ENCODE measurements at places on chromosomes 3 and 15.

GRCh38 chr3:20511863-20512505 lies 326.0 kb upstream of the SGO1 start:
- no peak for DNase-seq

- DNase-seq, result no peak
Observed at GRCh38 chr15:41501931-41502794, 8.5 kb downstream of the ITPKA start.

- DNase-seq, result no peak
Observed at GRCh38 chr3:104596054-104596453, 770.7 kb upstream of the ALCAM start.

GRCh38 chr3:33993631-33994030 lies 195.2 kb downstream of the PDCD6IP start:
- DNase-seq, result no peak

- no peak for DNase-seq
Observed at GRCh38 chr15:31078471-31078870, 23.1 kb downstream of the TRPM1 start.

GRCh38 chr15:31974855-31975829 lies 55.2 kb upstream of the CHRNA7 start:
- no peak for DNase-seq

DNA sequence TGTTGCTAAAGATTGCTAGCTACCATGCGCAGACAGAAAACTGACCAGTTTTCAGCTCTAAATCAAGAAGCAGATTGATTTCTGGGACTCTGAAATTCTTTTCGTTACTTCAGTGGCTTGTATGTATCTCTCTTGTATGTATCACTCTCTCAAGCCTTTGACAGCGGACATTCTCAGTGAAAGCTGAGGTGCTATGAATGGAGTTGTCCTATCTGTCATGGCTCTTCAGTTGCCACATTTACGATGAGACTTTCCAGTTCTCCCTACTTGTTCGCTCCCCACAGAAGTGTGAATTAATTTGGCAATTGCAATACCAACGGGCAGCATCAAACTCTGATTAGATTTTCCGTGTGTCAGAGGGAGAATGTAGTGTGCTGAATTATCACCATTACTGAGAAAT lies 432.4 kb downstream of the GRM7 start:
- DNase-seq, result no peak

- DNase-seq, result no peak
Observed at GRCh38 chr3:100069472-100069871, 44.8 kb downstream of the FILIP1L start.

- DNase-seq, result no peak
Observed at GRCh38 chr15:38709196-38709595, 144.6 kb upstream of the RASGRP1 start.

GRCh38 chr15:49301562-49301961 lies 121.5 kb upstream of the FGF7 start:
- DNase-seq, result no peak

GRCh38 chr3:149634573-149634972 lies 23.3 kb downstream of the WWTR1 start:
- DNase-seq, result no peak

- DNase-seq, result no peak
Observed at GRCh38 chr3:127929818-127930413, 14.9 kb downstream of the KBTBD12 start.

- DNase-seq, result no peak
Observed at GRCh38 chr3:157275832-157276231, 115.9 kb upstream of the CCNL1 start.

DNA sequence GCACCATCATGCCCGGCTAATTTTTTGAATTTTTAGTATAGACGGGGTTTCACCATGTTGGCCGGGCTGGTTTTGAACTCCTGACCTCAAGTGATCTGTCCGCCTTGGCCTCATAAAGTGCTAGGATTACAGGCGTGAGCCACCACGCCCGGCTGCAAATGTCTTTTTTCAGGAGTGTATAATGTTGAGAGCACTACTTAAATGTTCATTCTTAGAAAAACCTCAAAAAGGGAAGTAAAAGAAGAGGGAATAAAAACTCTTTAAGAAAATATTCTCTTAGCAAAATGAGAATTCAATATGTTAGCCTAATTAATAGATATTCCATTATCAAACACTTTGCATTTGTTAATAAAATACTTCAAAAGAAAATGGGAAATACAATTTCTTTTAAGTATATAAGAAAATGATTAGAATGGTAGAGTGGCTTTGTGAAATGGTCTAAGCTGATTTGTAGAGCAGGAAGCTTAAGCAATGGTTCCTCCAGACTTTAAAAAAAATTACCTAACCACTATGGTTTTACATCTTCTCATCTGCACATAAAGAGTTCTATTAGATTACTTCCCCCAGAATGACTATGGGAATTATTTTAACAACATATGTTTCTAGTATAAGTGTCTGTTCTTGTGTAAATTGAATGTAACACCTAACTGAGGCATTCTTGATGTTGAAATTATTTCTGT lies 226.7 kb upstream of the ALCAM start:
- no peak for DNase-seq

GRCh38 chr15:93420050-93420452 lies 331.0 kb upstream of the RGMA start:
- DNase-seq, result no peak

GRCh38 chr3:122679882-122680474 lies 661 bp upstream of the PARP14 start:
- DNase-seq, result no peak

DNA sequence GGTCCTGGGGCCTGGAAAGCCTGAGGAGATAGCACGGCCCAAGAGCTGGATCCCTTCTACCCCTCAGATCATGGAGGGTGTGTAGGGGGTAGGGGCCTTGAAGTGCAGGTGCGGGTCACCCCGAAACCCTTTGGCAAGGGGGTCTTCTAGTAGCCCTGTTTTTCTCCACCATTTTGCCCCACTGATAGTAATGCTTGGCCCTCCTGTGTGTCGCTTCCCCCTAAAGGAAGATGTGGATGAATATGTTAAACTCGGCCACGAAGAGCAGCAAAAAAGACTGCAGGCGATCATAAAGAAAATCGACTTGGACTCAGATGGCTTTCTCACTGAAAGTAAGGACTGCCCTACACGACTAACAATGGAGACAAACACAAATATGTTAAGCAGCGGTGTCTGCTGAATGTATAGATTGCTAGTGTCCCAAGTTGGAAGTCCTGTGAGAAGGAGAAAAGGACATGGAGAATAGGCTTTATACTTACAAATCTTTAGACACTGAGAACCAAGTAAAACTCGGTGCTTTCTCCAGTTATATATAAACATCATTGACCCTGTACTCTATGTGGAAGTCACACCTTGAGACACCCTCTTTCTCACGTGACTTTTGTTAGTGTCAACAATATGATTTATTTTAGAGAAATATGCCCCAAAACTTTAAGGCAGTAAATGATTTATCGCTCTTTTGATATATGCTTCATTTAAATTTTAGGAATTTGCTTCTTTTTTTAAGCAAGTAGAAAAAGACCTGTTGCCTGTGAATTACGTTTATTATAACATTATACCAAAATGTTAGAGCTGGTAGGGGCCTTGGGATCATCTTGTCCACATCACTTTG lies 802 bp downstream of the RCN2 start:
- DNase-seq, result no peak

GRCh38 chr3:153319705-153320554 lies 157.9 kb downstream of the RAP2B start:
- DNase-seq, result no peak

DNA sequence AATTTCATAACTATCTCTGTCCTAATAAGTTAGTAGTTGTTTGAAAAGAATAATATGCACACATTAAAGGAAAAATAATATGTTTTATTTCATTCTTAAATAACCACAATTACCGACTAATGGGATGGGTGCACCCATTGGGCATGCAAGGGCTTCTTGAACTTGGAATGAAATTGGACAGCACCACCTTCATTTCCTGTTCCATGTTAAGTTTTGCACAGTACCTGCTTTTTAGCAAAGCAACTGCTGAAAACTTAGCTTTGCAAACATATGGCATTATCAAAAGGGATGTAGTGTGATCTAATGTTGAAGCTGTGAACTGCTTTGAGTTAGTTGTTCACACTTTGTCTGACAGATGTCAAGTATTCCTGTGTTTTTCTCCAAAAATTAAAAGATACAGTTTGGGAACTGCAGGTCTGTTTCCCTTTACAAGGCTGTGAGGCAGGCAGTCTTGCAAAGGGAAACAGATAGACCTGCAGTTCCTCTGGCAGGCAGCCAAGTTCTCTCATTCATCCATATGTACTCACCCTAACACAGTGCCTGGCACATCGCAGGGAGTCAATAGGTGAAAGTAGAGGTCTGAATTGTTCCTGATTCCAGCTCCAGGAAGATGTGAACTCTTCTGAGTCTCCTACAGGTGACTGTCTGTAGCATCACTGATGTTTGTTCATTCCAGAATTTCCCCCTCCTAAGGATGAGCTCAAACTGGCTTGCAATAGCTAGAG lies 64.3 kb upstream of the GOLGA8B start:
- no peak for DNase-seq

DNA sequence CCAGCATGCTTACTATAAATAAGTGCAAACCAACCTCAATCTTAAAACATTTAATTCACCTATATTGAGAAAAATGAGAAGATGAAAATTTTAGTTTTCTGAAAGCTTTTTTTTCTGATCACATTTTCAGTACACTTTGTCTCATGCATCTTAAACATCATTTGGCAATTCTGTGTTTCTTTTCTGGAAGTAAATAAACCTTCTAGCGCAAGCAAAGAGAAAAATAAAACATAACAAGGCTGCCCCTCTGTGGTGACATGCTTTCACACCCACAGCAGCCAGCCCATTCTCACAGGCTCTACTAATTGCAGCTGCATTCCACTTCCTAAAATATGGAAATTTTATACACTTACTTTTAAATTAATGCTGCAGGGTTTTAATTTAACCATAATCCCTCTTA lies 90.1 kb downstream of the NEK10 start:
- DNase-seq, result no peak

- no peak for DNase-seq
Observed at GRCh38 chr3:38567498-38567897, 71.4 kb downstream of the EXOG start.

- DNase-seq, result no peak
Observed at GRCh38 chr3:118618247-118619040, 416.2 kb downstream of the IGSF11 start.

DNA sequence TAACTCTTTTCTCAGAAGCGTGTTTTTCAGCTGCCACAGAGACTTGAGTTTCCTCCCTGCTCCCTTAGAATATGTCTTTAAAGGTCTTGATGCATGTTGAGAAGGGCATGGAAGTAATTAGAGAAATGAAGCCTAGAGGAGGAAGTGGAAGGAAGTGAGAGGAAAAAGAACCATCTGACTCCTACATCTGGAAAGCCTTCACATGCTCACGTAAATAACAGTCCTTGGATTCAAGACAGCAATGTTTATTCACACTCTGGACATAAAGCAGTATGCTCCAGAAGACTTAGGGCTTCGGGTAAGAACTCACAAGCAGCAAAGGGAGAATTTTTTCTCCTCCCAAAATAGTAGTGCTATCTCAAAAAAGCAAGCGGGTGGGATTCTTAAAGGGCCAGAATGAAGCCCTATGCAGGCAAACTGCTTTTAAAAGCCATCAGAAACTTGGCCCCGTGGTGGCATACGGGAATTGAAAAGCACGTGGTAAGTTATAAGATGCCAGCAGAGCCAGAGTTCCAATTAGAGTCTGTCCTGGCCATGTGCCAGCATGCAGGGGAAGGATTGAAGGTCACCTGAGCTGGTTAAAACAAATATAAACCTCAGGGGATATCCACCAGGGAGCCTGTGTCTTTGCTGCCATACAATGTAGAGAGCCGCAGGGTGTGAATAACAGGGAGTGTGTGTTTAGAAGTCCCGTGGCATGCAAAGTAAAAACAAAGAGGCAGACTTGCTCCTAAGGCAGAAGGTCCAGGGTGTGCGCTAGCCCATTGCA lies 380.8 kb upstream of the NDN start:
- no peak for DNase-seq

- no peak for DNase-seq
Observed at GRCh38 chr15:73287019-73287418, 81.7 kb downstream of the HCN4 start.

DNA sequence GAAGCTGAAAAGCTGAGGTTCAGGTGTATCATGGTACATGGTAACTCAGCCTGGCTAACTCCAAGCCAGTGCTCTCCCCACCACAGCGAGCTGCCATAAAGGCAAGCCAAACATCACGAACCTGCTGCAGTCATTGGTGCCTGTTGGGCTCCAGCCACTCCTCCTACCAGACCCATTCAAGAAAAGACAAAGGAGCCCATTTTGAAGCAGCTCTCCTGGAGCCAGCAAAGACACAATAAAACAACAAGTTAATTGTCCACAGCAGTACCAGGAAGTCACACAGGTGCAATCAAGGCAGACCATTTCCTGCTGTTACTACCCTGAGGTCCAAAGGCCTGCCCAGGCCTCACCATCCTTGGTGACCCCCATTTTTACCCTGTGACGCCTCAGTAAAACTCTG lies 77.6 kb downstream of the DAPK2 start:
- no peak for DNase-seq

DNA sequence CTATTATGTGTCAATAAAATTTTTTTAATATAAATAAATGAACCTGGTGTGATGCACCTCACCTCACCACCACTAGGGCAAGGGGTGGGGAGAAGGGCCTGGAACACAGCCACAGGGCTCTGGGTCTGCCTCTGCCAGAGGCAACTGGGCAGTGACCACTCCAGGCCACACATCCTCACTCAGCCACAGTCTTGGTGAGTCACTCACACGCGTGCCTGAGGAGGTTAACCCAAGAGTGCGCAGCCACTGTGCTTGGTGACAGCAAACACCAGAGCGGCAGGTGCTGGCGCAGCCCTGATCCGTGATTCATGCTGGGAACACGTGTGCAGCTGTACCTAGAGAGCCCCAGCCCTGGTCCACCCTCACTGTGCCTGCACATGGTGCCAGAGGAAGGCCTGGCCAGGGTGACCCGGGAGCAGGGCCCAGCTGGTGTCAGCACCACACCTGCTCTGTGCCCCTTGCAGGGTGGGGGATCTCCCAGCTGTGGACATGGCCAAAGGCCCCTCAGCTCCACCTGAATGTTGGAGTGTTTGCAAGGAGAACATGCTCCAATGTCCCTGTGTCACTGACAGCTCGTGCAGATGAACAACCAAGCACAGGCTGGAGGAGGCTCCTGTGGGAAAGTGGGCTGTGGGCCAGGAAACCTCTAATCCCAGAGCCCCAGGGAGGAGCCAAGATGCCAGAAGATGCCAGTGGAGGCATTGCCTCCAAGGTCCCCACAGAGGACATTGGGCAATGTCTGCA lies 2.1 kb downstream of the SLC41A3 start:
- DNase-seq, result no peak

DNA sequence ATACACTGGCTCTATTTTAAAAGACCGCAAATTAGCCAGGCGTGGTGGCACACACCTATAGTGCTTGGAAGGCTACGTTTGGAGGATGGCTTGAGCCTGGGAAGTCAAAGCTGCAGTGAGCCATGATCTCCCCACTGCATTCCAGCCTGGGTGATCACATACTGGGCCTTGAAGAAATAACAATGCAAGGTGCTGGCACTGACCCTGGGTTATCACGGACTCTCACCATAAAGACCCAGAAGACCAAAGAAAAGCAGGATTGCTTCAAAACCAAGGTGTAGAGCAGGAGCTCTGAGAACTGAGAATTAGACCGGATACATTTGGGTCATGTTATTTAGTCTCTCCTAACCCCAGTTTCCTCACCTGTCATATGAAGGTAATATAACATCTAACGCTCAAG lies 14.8 kb downstream of the PIK3R4 start:
- no peak for DNase-seq

GRCh38 chr3:66593978-66594377 lies 93.2 kb upstream of the LRIG1 start:
- DNase-seq, result no peak

Data from stimulated activated CD4-positive, alpha-beta T cell treated with anti-CD3 and anti-CD28 coated beads, Interleukin-15, amount 100 ng/mL, for 1 hour (primary cell).